ENCODE measurements at places on chromosomes 6 and 20.

DNA sequence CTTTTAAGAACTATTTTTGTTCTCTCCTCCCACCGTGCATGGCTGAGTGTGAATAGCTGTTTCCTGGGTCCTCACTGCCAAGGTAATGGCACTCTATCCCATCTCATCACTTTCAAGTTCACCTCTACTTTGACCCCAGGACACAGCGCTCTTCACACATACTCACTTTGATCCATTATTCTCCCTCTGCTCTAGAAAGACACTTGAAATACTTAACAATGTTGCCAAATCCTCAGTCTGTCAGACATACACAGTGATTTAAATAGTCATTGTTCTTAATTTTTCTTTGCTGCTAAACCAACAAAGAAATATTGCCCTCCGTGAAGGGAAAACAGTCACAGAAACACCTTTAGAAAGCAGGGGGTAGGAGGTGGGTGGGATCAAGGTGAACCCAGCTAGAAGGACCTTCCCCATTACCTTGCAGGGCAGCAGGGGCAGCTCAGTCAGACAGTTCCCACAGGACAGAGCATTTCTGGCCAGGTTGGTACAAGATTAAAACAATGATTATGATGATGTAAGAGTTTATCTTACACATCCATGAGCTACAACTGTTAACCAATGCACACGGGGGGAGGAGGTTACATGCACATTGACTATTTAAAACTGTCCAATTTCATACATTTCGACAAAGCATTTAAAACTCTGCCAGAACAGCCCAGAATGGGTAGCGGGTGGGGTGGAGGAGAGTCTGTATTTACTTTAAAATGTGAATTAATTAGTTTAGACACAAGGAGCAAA lies 2.4 kb downstream of the SLC22A23 start:
- H3K27ac ChIP-seq = no peak overlapping the region
- no peaks in the 10 kb centered on the region for H3K36me3 ChIP-seq
- no peak for ATAC-seq
- H3K4me1 ChIP-seq = peaks cover 13% of the 10 kb centered on the region
- H3K27me3 ChIP-seq = peaks cover 38% of the 10 kb centered on the region

GRCh38 chr6:11722220-11722619 lies 56.4 kb downstream of the ADTRP start:
- no peaks in the 10 kb centered on the region for H3K27me3 ChIP-seq
- peak overlapping the region; percentile 70 for H3K4me3 ChIP-seq
- peaks cover 53% of the 10 kb centered on the region for H3K36me3 ChIP-seq
- H3K27ac ChIP-seq = peak overlapping the region; percentile 84

- no peak overlapping the region for H3K4me3 ChIP-seq
- no peaks in the 10 kb centered on the region for H3K36me3 ChIP-seq
- no peaks in the 10 kb centered on the region for H3K27me3 ChIP-seq
- no peak overlapping the region for H3K27ac ChIP-seq
- no peak for ATAC-seq
- H3K4me1 ChIP-seq = no peaks in the 10 kb centered on the region
Observed at GRCh38 chr6:147023148-147023547, 181.1 kb upstream of the STXBP5 start.

GRCh38 chr6:144899161-144899560 lies 614.0 kb downstream of the UTRN start:
- peaks cover 8% of the 10 kb centered on the region for H3K36me3 ChIP-seq
- ATAC-seq = no peak
- no peak overlapping the region for H3K27ac ChIP-seq
- H3K4me1 ChIP-seq = no peaks in the 10 kb centered on the region
- no peak overlapping the region for H3K4me3 ChIP-seq
- H3K27me3 ChIP-seq = peaks cover 22% of the 10 kb centered on the region

GRCh38 chr20:40493549-40493948 lies 195.5 kb downstream of the MAFB start:
- no peak overlapping the region for H3K27ac ChIP-seq
- no peak for ATAC-seq
- H3K4me1 ChIP-seq = peaks cover 21% of the 10 kb centered on the region
- no peak overlapping the region for H3K4me3 ChIP-seq

GRCh38 chr6:144075187-144075586 lies 20.2 kb downstream of the SF3B5 start:
- no peak for ATAC-seq
- no peaks in the 10 kb centered on the region for H3K27me3 ChIP-seq
- H3K4me1 ChIP-seq = peaks cover 13% of the 10 kb centered on the region

DNA sequence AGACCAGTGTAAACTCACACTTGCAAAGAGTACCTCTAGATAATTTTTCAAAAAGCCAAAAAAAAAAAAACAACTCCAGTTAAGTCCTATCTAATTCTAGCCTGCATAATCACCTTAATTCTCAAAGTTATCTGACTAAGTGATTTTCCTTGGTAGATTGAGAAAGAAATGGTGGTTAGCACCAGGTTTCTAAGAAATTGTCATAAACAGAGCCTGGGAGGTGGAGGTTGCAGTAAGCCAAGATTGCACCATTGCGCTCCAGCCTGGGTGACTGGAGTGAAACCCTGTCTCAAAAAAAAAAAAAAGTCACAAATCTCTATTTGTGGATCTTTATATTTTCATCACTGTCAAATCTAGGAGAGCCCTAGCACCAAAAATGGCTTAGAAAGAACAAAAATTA lies 8.9 kb downstream of the FBXO5 start:
- no peak overlapping the region for H3K4me3 ChIP-seq
- H3K36me3 ChIP-seq = peaks cover 72% of the 10 kb centered on the region
- peaks cover 21% of the 10 kb centered on the region for H3K4me1 ChIP-seq
- ATAC-seq = no peak

DNA sequence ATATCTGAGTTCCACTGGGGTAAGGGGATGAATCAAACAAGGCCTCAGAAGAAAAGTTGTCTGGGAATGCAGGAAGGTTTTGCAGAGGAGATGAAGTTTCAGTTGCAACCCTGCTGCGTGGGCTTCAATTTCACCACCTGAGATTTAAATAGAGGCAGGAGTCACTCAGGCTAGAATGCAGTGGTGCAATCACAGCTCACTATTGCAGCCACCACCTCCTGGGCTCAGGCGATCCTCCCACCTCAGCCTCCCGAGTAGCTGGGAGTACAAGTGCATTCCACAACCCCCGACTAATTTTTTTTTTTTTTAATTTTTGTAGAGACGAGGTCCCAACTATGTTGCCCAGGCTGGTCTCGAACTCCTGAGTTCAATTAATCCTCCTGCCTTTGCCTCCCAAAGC lies 1.5 kb upstream of the ZNF165 start:
- H3K4me1 ChIP-seq = peaks cover 29% of the 10 kb centered on the region
- no peak overlapping the region for H3K4me3 ChIP-seq
- peaks cover 11% of the 10 kb centered on the region for H3K36me3 ChIP-seq
- peak overlapping the region; percentile 89 for H3K27ac ChIP-seq
- H3K27me3 ChIP-seq = no peaks in the 10 kb centered on the region

GRCh38 chr6:167047554-167047953 lies 48.4 kb downstream of the CEP43 start:
- peak overlapping the region; percentile 69 for H3K4me3 ChIP-seq
- peak overlapping the region; percentile 88 for H3K27ac ChIP-seq
- peaks cover 1% of the 10 kb centered on the region for H3K36me3 ChIP-seq
- peaks cover 54% of the 10 kb centered on the region for H3K4me1 ChIP-seq

DNA sequence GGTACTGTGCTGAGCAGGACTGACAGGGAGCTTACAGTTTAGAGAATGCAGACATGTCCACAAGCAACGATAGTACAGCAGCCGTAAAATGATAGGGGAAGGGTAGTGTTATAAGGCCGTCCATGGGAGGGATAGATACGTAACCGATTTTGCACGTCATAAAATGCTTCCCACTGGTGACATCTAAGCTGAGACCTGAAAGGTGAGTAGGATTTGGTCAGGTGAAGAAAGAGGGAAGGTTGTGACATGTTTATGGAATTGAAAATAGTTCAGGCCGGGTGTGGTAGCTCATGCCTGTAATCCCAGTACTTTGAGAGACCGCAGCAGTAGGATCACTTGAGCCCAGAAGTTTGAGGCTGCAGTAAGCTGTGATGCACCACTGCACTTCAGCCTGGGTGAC lies 25.6 kb downstream of the SNX9 start:
- H3K4me1 ChIP-seq = peaks cover 65% of the 10 kb centered on the region
- H3K4me3 ChIP-seq = no peak overlapping the region
- H3K27ac ChIP-seq = peak overlapping the region; percentile 38
- peaks cover 28% of the 10 kb centered on the region for H3K36me3 ChIP-seq

DNA sequence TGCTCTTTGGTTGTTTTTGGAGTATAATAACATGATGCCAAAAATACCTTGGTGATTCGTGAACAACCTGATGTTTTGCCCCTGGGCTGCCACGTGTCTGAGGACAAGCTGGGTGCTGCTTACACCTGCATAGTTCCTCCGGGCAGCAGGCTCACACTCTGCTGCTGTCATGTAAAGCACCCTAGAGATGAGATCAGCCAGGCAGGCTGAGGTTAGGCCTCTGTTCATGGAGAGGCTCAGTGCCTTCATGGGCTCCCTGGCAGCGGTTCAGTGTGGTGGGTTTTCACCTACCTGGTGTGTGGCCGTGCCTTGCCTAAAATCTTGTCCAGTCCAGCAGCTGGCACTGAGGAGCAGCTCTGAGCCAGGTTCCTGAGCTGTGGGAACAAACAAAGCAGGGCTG lies 60.1 kb upstream of the TAGAP start:
- peak; percentile 81 for ATAC-seq
- H3K27me3 ChIP-seq = no peaks in the 10 kb centered on the region
- peak overlapping the region; percentile 92 for H3K27ac ChIP-seq
- no peaks in the 10 kb centered on the region for H3K36me3 ChIP-seq

GRCh38 chr6:74937936-74938335 lies 267.9 kb downstream of the COL12A1 start:
- H3K27me3 ChIP-seq = no peaks in the 10 kb centered on the region
- no peaks in the 10 kb centered on the region for H3K4me1 ChIP-seq
- ATAC-seq = no peak
- H3K36me3 ChIP-seq = no peaks in the 10 kb centered on the region
- H3K27ac ChIP-seq = no peak overlapping the region
- H3K4me3 ChIP-seq = no peak overlapping the region

DNA sequence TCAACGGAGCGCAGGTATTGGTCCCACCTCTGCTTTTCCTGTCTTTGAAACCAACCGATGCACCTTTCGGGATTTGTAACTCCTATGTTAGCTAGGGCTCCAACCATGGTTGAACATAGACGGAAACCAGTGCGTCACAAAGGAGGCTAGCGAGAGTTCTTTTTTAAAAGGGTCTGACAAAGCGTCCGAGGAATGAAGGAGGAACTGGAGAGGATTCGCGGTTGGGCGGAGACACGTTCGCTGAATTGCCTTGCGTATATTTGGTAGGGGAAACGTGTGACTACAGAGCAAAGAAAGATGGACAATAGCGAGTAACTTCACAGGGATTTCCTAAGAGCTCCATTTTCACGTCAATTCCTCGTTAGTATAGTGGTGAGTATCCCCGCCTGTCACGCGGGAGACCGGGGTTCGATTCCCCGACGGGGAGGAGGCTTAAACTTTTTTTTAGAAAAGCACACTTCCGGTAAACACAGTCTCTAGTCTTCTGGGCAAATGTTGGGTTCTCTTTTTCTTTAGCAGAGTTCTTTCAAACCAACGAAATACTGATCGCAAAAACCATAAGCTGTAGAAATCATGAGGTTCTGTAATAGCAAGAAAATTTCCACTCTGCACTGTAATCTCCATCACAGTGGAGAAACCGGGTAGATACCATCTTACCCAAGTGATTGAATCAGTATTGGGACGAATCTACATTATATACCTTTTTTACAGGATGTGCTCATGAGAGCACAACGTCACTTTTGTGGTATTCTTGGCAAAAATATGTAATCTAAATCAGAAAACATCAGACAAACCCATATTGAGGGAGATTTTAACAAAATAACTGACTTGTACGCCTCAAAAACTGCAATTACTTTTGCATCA lies 6.6 kb upstream of the ZNF184 start:
- no peak overlapping the region for H3K4me3 ChIP-seq
- no peaks in the 10 kb centered on the region for H3K27me3 ChIP-seq
- no peaks in the 10 kb centered on the region for H3K36me3 ChIP-seq
- H3K27ac ChIP-seq = no peak overlapping the region
- peaks cover 5% of the 10 kb centered on the region for H3K4me1 ChIP-seq

DNA sequence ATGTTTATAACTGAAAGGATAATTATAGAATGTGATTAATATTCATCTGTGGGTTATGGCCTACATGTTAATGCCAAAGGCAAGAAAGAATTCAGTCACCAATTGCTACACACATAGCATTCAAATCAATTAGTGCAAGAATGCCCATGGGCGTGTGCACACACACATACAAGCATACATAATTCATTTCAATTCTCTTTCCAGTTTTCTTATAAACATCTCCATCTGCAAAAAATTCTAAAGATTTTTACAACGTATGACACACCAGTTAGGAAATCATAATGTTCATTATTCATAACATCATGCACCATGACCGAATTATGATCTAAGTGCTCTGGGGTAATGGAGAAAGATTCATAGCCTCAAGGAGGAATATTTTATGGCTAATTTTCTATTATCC lies 111.0 kb upstream of the ADTRP start:
- no peak for ATAC-seq
- H3K36me3 ChIP-seq = no peaks in the 10 kb centered on the region
- no peak overlapping the region for H3K27ac ChIP-seq

GRCh38 chr6:14166839-14167238 lies 49.3 kb downstream of the CD83 start:
- no peak overlapping the region for H3K4me3 ChIP-seq
- no peak overlapping the region for H3K27ac ChIP-seq
- ATAC-seq = no peak
- H3K36me3 ChIP-seq = peaks cover 64% of the 10 kb centered on the region

DNA sequence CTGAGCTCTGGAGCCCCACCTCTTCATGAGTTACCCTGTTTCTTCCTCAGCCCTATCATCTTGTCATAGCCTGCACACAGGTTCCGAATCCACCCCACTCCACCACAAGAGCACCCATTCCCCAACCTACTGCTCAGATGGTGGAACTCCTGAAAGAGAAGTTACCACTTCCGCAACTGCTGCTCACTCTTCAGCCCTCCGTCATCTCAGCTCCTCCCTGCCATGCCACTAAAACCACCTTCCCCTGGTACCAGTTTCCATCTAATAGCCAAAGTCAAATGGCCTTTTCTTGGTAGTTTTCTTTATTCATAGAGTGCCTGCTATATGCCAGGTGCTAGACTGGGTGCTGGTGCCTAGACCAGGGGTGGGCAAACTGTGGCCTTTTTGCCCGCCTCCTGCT lies 3.9 kb downstream of the RAB22A start:
- peaks cover 40% of the 10 kb centered on the region for H3K36me3 ChIP-seq
- no peak overlapping the region for H3K27ac ChIP-seq
- ATAC-seq = no peak
- no peak overlapping the region for H3K4me3 ChIP-seq

DNA sequence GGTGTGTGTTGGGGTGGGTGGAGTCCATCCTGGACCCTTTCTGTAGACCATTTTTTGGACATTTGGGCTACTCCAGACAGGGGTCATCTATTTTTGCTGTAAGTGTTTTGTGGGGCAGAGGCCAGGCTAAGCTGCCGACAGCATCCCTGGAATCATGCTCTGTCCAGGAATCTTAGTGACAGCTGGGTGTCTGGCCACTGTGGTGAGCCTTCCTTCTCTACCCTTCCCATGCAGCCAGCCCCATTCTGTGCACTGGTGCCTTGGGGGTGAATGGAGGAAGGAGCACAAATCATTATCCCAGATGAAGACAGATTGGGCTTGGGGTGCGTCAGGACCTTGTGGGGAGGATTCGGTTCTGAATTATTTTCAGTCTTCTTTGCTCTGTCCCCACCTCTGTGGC lies 20.2 kb downstream of the TOX2 start:
- no peak overlapping the region for H3K4me3 ChIP-seq
- H3K36me3 ChIP-seq = no peaks in the 10 kb centered on the region
- no peaks in the 10 kb centered on the region for H3K4me1 ChIP-seq

GRCh38 chr20:48816282-48817205 lies 11.3 kb downstream of the PREX1 start:
- ATAC-seq = no peak
- peaks cover 59% of the 10 kb centered on the region for H3K4me1 ChIP-seq
- H3K27ac ChIP-seq = no peak overlapping the region
- H3K27me3 ChIP-seq = no peaks in the 10 kb centered on the region
- no peak overlapping the region for H3K4me3 ChIP-seq

Measured in stimulated activated memory B cell treated with anti-CD40 and anti-IgM and Interleukin-4, amounts not matched to agents 10 μg/mL and 1 μg/mL and 100 μg/mL, for 72 hours (primary cell).